ENCODE measurements at places on chromosomes 11 and 22.

DNA sequence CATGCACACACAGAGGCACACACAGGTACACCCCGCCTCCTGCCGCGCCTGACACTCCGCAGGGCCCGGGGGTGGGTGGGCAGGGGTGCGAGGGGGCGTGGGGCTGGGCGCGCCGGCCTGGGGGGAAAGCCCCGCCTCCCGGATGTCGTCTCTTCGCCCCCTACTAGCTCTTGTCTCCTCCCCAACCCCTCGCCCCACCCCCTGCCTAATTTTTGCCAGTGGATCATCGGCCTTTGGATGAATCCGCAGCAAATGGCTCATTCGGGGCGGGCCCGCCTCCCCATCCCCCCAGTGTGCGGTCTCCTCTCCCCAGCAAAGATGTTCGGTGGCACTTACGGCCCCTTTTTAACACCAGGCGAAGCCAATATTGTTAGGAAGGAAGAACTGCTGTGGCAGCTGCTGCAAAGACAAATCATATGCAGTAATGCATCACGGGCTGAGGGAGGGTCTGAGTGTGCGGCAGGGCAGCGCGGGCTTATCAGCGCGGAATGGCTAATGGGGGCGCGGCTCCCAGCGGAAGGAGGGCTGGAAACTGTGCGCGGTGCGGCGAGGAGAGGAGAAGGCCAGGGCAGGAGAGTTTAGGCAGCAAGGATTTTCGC lies 13.4 kb upstream of the NECTIN1 start:
- DNase-seq, result no peak

- no peak for DNase-seq
These were observed 3.0 kb upstream of the WEE1 start for GRCh38 chr11:9570313-9571025.

DNA sequence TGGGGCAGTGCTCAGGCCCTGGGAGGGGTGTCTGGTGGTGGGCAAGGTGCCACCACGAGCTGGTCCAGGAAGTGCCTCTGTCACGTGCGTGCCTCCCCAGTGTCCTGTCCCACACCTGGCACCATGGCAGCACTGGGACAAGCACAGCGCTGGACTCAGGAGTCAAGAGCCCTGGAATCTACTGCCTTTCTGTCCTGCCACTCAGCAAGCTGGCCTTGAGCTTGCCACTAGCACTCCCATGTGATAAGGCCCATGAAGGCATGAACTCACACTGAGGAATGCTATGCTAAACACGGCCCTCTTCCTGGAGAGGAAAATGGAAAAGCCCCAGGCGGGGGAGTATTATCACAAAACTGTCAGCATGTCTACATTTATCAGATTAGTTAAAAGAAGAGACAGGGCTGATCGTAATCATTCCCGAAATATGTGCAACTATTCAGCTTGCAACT lies 50.7 kb upstream of the SLC35C1 start:
- DNase-seq, result no peak

- DNase-seq, result peak; percentile 22
These were observed 5.5 kb downstream of the FOLR3 start for GRCh38 chr11:72141066-72141465.

DNA sequence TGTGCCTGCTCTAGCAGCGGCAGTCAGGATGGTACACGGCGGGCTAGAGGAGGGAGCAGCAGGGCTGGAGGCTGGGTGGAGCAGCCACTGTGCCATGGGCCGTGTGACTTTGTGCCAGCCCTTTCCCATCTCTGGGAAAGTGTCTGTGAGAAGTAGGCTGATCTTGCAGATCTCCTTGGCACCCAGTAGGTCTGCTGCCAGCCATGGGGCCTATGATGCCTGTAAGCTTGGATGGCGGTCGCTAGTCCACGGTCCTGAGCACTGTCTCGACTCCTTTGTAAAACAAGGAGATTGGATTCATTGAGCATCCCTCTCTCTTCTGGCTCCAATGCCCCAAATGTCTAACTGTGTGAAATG lies 22.6 kb downstream of the AMPD3 start:
- DNase-seq, result no peak
